ENCODE measurements at places on chromosomes 11 and 22.

GRCh38 chr11:60457576-60457975 lies 1.9 kb downstream of the MS4A1 start:
- no peak for DNase-seq

DNA sequence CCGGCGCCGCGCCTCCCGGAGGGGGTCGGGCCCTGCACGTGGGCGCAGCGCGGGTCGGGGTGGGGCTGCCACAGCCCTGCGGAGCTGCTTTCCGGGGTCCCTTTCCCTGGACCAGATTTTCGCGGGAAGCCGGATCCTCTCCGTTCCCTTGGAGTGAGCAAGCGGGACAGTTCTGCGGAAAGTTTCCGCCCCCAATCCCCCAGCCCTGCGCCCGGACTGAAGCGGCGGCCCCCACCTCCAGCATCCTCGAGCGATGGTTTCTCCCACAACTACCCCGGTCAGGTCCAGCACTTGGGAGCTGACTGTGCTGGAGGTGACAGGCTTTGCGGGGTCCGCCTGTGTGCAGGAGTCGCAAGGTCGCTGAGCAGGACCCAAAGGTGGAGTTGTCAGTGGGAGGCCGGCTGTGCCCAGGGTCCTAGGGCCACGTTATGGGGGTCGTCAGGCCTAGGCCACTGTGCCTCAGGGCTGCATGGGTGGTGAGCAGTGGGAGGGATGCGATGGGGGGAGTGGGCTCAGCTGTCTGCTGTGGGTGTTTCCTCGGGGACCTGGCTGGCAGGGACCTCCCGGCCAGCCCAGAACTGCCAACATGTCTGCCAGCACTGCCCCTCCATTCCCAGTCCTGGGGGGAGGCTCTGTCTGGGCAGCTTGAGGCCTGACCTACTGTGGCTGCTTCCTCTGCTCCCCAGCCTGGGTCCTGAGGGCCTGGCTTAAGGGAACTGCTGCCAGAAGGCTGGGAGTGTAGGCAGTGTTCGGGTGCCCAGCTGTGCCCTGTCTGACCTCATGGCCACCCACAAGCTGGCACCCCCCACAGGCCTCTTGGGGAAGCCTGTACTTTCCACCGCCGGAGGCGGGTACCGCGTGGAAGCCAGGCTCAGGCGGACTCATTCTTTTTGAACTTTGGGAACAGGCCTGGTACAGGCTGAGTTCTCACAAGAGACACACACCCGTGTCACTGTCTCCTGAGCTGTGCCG lies 726 bp downstream of the ST3GAL4 start:
- peak; percentile 87 for DNase-seq

DNA sequence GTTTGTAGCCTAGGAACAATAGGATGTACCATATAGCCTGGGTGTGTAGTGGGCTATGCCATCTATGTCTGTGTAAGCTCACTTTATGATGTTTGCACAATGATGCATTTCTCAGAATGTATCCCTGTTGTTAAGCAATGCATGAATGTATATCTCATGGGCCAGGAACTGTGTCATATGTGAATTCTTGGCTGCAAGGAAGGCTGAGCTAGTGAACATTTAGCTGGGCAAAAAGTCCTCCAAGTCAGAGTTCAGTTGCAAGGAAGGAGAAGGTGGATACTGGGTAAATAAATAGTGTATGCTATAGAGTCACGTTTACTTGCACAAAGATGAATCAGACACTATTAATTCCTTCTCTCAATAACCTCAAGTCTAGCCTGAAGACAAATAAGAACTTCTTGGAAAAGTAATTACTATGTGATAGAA lies 136.1 kb downstream of the EHF start:
- DNase-seq: no peak

- DNase-seq: no peak
Observed at GRCh38 chr11:32852207-32852606, 22.5 kb downstream of the PRRG4 start.

GRCh38 chr22:31872209-31872608 lies 72.1 kb upstream of the YWHAH start:
- DNase-seq: no peak

DNA sequence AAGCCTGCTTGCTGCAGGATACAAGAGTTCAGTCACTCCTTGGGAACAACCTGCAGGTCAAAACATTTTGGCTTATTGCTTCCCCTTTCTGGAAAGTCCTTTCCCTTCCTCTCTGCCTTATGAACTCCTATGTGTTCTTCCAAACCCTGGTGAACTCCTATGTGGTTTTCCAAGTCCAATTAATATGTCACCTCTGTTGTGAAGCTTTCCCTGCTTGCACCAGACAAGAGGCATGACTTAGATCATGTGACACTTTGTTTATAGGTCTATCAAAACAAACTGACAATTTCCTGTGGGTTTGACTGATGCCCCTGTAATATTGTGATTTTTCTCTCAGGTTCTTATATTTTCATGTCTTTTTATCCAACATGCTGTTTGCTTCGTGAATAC lies 64.2 kb downstream of the ENDOD1 start:
- DNase-seq: no peak

GRCh38 chr11:45151362-45151982 lies 5.0 kb downstream of the PRDM11 start:
- no peak for DNase-seq

GRCh38 chr11:31240340-31240904 lies 129.1 kb downstream of the DCDC1 start:
- no peak for DNase-seq

Data from amygdala (tissue), 56 donors.